ENCODE measurements at places on chromosomes 4 and X.

GRCh38 chr4:148749403-148749802 lies 307.2 kb upstream of the NR3C2 start:
- DNase-seq: no peak

DNA sequence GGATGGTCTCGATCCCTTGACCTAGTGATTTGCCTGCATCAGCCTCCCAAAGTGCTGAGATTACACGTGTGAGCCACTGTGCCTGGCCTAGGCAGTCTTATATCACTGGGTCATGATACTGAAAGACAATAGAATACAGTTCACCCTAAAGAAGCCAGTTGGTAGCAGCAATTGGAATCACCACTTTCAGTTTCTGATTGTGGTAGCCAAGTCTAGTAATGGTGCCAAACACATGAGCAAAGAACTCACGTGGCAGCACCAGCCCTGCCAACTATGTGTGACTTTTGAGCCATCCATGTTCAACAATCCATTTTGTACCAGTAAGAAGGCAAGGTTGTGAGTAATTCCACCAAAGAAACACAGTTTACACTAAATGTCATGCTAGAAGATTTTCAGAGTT lies 548.4 kb downstream of the KLHL13 start:
- DNase-seq: no peak

GRCh38 chr4:13844740-13845139 lies 217.2 kb upstream of the BOD1L1 start:
- no peak for DNase-seq

- no peak for DNase-seq
These were observed 243.0 kb upstream of the HHIP start for GRCh38 chr4:144402999-144403398.

DNA sequence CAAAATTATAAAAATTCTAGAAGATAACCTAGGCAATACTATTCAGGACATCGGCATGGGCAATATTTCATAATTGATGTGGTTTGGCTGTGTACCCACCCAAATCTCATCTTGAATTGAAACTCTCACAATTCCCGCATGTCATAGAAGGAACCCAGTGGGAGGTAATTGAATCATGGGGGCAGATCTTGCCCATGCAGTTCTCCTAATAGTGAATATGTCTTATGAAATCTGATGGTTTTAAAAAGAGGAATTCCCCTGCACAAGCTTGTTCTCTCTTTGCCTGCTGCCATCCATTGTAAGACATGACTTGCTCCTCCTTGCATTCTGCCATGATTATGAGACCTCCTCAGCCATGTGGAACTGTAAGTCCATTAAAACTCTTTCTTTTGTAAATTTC lies 77.7 kb downstream of the DDX60 start:
- DNase-seq: no peak

- no peak for DNase-seq
These were observed 97.4 kb downstream of the RASL11B start for GRCh38 chr4:52959541-52959940.

DNA sequence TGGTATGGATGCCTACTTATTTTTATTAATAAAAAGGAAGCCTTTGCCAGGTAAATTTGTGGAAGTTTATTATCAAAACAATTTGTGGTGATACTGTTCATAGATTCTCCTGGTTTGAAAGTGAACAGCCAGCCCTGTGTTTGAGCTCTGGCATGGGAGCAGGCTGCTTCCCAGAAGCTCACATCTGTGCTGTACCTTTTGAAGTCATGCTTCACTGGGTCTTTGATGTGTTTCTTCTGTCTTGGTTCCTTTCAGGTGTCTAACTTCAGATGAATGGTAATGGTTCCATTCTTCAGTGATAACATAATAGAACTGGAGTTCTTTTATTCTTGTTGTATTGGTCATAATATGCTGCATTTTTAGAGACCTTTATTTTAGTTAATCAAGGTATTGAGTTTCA lies 85.5 kb downstream of the BMPR1B start:
- no peak for DNase-seq

DNA sequence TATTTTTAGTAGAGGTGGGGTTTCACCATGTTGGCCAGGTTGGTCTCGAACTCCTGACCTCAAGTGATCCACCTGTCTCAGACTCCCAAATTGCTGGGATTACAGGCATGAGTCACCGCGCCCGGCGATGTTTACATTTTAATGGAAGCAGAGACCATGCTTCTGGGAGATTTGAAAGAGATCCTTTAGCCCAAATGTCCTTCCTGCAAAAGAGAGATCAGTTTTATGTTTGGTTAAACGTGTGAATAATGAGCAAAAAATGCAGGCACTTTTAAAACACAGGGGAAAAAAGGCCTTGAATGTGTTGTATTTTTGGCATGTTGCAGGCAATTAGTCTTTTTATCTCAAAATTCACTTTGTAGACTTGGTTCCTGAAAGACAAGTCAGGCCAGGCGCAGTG lies 95.8 kb upstream of the ELOVL6 start:
- DNase-seq: no peak

DNA sequence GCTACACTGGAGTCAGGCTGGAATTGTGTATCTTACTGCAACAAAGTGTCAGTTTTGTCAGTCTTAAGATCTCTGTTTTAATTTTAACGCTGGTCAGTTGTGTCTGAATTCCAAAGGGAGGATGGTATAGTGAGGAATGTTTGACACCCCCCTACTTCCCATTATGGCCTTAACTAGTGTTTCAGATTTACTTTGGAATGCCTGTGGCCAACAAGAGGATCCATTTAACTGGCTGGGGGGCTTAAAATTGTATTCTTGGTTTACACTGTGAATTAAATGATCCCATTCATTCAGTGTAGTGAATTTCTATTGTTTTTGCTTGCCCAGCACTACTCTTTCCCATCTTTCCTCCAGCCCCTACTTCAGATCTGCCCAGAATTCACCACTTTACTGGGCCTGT lies 75.8 kb upstream of the IQCM start:
- no peak for DNase-seq

- no peak for DNase-seq
These were observed 518.7 kb downstream of the C4orf33 start for GRCh38 chr4:129614611-129615010.

DNA sequence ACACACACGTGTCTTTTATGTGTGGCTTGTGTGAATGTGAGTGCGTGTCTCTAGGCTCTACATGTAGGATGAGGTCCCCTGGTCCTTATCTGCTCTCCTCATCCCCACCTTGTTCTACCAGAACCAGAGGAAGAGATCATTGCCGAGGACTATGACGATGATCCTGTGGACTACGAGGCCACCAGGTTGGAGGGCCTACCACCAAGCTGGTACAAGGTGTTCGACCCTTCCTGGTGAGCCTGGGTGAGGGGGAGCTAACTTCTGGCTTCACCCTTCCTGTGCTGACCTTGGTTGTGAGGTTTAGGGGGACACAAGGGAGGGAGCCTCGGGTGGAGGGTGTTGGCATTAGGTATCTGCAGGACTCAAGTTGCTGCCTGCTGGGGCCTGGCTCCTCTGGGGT lies 3.3 kb downstream of the PQBP1 start:
- no peak for DNase-seq

- no peak for DNase-seq
These were observed 11.8 kb upstream of the ZNF630 start for GRCh38 chrX:48083212-48083611.

- DNase-seq: no peak
These were observed 51.9 kb downstream of the PHKA2 start for GRCh38 chrX:18931972-18932371.

- no peak for DNase-seq
These were observed 214.3 kb downstream of the RAPGEF2 start for GRCh38 chr4:159317203-159317602.

DNA sequence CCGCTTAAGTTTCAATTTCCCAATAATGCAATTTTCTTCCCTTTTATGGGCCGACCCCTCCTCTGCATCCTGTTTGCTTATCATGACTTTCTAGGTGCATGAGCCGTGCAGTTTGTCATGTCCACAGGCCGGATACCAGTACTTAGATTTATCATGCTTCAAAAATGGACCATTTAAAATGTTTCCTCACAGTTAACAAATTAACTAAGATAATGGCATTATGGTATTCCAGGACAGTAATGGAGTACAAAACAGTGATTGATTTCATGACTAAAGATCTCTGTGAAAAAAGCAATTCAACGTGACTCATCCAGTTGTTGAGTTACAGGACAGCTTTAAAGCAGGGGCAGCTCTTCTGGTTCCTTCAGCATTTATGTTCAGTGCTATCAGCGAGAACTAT lies 23.0 kb downstream of the SNX25 start:
- DNase-seq: no peak

- no peak for DNase-seq
These were observed 46.9 kb upstream of the HSD17B10 start for GRCh38 chrX:53481093-53481492.

DNA sequence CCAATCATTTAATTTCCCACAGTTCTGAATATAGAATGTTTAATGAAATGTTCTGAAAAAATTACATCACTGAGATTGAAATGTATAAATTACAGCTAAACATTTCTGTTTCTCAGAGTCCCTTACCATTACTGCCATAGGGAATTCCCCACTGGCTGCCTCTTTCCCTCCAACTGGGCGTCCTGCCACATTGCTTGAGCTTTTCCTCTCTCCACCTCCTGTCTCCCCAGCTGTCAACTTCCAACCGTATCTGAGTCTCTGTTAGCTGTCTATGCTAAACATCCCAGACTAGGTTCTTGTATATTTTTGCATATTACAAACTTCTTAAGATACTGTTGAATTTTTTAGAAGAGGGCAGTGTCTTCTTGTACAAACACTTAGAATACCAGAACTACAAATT lies 407.3 kb upstream of the SLIT2 start:
- DNase-seq: no peak

DNA sequence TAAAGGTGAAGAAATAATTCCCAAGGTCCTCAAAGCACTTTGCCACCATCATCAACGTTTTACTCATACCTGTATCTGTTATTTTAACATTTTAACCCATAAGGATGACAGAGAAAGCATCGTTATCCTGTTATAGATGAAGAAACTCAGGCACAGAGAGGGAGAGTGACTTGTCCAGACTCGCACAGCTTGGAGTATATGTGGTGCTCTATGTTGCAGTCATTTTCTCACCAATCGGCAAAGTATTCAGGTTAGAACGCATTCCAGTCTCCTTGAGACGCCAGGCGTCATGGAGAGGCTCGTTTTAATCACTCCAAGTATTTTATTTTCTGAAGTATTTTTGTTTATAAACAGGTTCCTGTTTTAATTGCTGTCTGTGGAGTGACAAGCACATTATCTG lies 73.5 kb downstream of the IRF2 start:
- no peak for DNase-seq

- no peak for DNase-seq
These were observed 210.0 kb downstream of the HS3ST1 start for GRCh38 chr4:11218692-11219091.

- no peak for DNase-seq
These were observed 733.4 kb upstream of the INTU start for GRCh38 chr4:126899331-126899801.

GRCh38 chrX:155841232-155841631 lies 39.9 kb upstream of the VAMP7 start:
- no peak for DNase-seq

DNA sequence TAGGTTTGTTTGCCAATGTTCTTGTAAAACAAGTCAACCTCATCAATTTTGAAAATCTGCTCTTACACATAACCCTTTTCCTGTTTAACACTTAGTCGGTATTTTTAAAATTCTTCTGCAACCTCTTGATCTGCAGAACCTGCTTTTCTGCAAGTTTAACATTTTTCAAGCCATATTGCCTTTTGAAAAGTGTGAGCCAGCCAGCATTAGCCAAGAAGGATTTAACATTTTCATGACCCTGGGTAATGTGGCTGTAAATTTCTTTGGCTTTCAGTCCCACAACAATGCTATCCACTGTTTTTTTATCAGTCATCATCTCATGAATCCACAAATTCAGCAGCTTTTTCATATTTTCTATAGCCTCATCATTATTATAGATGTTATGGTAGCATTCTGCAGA lies 956.5 kb downstream of the FAT4 start:
- no peak for DNase-seq

DNA sequence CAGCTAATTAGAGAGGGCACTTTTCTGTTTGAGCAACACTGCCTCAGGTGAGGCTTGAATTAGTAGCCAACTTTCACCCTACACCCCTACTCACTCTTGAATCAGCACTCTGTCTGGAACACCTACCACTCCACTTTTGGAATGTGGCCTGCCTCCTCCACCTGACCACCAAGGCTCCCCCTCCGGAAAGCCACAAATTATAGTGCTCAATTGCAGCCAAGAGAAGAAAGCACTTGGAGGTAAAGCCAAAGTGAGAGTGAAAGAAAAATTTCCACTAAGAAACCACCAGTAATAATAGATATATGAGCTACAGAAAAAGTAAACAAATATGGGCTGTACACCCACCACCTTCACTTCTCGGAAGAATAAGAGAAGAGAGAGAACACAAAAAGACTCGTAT lies 41.1 kb downstream of the PPP3CA start:
- DNase-seq: no peak

- DNase-seq: no peak
These were observed 193.5 kb upstream of the C1QTNF7 start for GRCh38 chr4:15234116-15234855.

DNA sequence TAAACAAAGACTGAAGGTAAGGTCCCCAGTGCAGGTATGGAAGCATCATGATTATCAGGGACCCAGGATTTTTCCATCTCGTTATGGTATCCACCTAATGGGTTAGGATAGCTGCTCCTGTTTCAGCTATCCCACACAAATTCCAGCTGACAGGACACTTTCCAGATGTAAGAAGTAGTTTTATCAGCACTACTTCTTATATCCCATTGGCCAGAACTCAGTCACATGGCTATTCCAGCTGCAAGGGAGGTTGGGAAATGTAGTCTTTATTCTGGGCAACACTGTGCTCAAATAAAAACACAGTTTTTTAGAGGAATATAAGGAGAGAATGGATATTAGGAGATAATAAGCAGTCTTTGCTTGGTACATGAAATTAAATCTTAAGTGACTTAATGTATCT lies 96.7 kb downstream of the SRPX start:
- DNase-seq: no peak

DNA sequence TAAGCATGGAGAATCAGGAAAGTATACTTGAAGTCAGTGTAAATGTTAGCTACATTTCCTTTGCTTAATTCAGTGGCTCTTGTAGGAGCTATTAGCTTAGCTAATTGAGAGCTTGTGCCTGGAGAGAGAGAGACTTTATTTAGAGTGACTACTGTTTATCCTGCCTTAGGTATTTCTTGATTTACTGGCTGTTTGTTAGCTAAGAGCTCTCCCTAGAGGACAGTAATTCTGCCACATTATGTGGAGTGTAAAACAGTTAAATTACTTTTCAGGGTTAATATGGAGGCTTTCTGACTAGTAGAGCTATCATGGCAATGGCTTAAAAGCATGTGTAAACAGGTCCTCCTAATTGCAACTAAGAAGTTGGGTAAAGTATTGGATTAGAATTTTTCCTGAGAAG lies 306.5 kb upstream of the TECRL start:
- DNase-seq: no peak

- no peak for DNase-seq
These were observed 17.9 kb upstream of the PDE5A start for GRCh38 chr4:119646347-119647071.

DNA sequence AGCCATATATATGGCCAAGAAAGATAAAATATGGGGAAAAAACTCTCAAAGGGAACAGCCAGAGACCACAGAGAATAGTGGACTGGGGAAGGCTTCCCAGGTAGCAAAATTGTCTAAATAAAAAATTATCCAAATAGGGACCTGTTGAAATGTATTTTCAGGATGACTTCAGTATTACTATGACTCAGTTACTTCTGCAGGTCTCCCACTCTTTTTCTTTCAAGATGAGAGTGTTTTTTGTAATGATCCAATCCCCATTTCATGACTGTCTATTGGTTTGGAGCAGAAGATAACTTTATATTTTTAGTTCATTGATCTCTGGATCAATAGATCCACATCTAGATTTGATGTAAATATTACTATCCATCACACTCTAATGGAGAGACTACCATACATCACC lies 372.1 kb upstream of the EMCN start:
- no peak for DNase-seq
